ENCODE measurements at places on chromosomes 6 and 20. TPM values are rescaled to one million over a fixed set of nuclear protein-coding genes. Genes with fewer than 3 reads are reported as not detected.

DNA sequence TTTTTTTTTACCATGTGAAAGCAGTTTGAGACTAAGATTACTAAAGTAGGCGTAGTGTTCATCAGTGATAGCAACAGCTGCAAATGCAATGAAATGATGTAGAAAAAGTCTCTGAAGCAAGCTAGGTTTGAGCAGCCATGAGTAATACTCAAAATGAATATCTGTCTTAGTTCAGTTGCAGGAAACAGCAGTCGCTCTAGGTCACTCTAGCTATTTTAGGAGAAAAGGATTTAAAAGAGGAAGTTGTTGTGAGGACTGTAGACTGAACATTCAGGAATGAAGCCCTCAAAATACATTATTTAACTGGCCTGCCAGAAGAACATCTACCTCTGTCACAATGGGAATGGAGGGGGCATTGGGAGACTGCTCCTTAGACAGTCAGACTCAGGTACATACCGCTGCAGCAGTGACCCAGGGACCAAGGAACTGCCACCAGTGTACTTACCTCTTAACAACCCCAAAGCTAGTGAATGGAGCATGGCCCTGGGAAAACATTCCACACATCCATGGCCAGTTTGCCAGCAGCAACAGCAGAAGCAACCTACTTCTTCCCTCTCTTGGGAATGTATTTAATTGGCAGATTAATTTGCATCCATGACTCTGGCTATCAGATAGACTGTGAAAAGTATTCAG is 243.0 kb upstream of the KHDRBS2 start:
- no peak overlapping the region for H3K27ac ChIP-seq
- H3K4me3 ChIP-seq: no peak overlapping the region
- H3K27me3 ChIP-seq: no peaks in the 10 kb centered on the region
- no peak for DNase-seq
- no peaks in the 10 kb centered on the region for H3K36me3 ChIP-seq

- no peaks in the 10 kb centered on the region for H3K4me1 ChIP-seq
- no peak overlapping the region for H3K27ac ChIP-seq
- no peak for DNase-seq
Observed at GRCh38 chr6:111615916-111616612, 10.4 kb upstream of the TRAF3IP2 start.

DNA sequence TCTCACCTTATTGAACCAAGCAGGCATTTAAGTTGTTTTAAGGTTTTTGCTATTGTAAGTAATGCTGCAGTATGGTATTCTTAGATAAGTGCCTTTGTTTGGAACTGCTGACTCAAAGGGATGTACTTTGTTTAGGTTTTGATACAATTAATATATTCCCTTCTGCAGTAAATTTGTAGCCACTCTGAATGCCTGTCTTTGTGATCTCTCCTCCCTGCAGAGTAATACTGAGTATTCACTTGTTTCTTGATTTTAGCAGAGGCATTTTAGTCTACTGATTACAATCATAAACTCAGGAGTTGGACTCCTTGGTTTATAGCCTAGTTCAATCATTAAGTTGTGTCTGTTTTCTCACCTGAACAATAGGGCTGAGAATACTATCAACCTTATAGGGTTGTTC is 13.4 kb downstream of the CDS2 start:
- H3K4me3 ChIP-seq: no peak overlapping the region
- no peaks in the 10 kb centered on the region for H3K4me1 ChIP-seq
- no peaks in the 10 kb centered on the region for H3K36me3 ChIP-seq
- H3K27me3 ChIP-seq: no peaks in the 10 kb centered on the region

DNA sequence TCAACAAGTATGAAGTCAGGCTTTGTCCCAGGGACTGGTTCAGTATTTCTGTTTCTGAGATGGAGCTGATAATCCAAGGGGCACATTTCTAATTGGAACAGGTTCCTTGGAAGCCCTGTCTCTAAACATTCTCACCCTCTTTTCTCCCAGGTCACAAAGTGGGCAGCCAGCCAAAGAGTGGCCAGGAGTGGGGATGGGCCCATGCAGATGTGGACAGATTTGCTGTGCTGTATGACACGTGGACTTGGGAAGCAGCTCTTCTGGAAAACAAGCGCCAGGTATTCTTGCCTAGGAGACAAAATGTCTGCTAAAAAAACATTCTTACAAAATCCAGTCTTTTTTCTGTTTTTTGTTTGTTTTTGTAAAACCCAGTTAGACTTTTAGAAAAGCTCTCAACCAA is 140.2 kb downstream of the CD164 start:
- no peaks in the 10 kb centered on the region for H3K27me3 ChIP-seq
- H3K4me1 ChIP-seq: peaks cover 64% of the 10 kb centered on the region
- H3K4me3 ChIP-seq: 0 out of 2 replicates have a peak overlapping the region, but pooled peaks have one; percentile 12
- no peak for DNase-seq
- H3K36me3 ChIP-seq: no peaks in the 10 kb centered on the region

DNA sequence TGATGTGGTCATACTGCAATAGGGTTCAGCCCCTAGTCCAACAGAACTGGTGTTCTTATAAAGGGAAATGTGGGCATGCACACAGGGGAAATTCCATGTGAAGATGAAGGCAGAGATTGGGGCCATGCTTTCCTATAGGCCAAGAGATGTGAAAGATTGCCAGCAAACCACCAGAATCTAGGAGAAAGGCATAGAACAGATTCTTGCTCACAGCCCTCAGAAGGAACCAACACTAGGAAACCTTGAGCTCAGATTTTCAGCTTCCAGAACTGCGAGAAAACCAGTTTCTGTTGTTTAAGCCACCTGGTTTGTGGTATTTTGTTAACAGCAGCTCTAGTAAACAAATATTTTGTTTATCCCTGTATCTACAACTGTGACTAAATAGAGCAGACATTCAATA is 197.6 kb upstream of the CITED2 start:
- H3K27me3 ChIP-seq: no peaks in the 10 kb centered on the region
- peaks cover 34% of the 10 kb centered on the region for H3K4me1 ChIP-seq
- H3K36me3 ChIP-seq: no peaks in the 10 kb centered on the region
- H3K4me3 ChIP-seq: no peak overlapping the region
- no peak for DNase-seq

GRCh38 chr6:35370124-35370741 is 27.9 kb downstream of the PPARD start:
- no peaks in the 10 kb centered on the region for H3K36me3 ChIP-seq
- peak overlapping the region; percentile 99 for H3K27ac ChIP-seq
- peak; percentile 99 for DNase-seq
- H3K4me1 ChIP-seq: peaks cover 45% of the 10 kb centered on the region
- H3K4me3 ChIP-seq: peak overlapping the region; percentile 56

DNA sequence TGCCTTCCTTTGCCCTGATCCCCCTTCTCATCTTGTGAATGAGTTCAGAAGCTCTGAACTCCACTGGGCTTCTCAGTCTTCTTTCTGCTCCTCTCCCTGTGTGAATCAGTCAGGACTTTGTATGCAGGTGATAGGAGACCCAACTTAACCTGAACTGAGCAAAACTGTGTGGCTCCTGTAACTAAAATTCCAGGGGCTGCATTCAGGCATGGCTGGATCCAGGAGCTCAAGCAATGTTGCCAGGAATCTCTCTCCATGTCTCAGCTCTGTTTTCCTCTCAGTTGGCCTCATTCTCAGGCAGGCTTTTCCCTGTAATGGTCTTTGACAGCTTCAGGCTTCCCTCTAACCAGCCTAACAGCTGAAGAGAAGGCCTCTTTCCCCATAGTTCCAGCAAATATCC is 50.9 kb upstream of the ZNFX1 start:
- H3K4me3 ChIP-seq: no peak overlapping the region
- peaks cover 19% of the 10 kb centered on the region for H3K4me1 ChIP-seq
- no peaks in the 10 kb centered on the region for H3K36me3 ChIP-seq
- H3K27me3 ChIP-seq: peaks cover 39% of the 10 kb centered on the region

GRCh38 chr20:44011251-44011940 is 96.7 kb downstream of the TOX2 start:
- H3K4me1 ChIP-seq: no peaks in the 10 kb centered on the region
- H3K27me3 ChIP-seq: no peaks in the 10 kb centered on the region
- H3K36me3 ChIP-seq: no peaks in the 10 kb centered on the region
- H3K27ac ChIP-seq: no peak overlapping the region
- no peak for DNase-seq

- H3K27ac ChIP-seq: no peak overlapping the region
- DNase-seq: no peak
- H3K4me3 ChIP-seq: no peak overlapping the region
- no peaks in the 10 kb centered on the region for H3K27me3 ChIP-seq
- H3K36me3 ChIP-seq: no peaks in the 10 kb centered on the region
Observed at GRCh38 chr6:3800850-3801591, 48.2 kb upstream of the FAM50B start.

GRCh38 chr6:135250751-135251497 is 69.8 kb downstream of the MYB start:
- H3K27ac ChIP-seq: no peak overlapping the region
- no peak for DNase-seq
- H3K4me1 ChIP-seq: no peaks in the 10 kb centered on the region
- H3K36me3 ChIP-seq: no peaks in the 10 kb centered on the region
- H3K27me3 ChIP-seq: no peaks in the 10 kb centered on the region
- H3K4me3 ChIP-seq: no peak overlapping the region

GRCh38 chr6:107185391-107185970 is 70.2 kb upstream of the BEND3 start:
- no peak overlapping the region for H3K4me3 ChIP-seq
- peak; percentile 12 for DNase-seq
- H3K4me1 ChIP-seq: no peaks in the 10 kb centered on the region
- H3K27me3 ChIP-seq: no peaks in the 10 kb centered on the region
- H3K27ac ChIP-seq: no peak overlapping the region
- H3K36me3 ChIP-seq: no peaks in the 10 kb centered on the region

- no peak for DNase-seq
- H3K36me3 ChIP-seq: no peaks in the 10 kb centered on the region
- no peak overlapping the region for H3K4me3 ChIP-seq
- no peaks in the 10 kb centered on the region for H3K27me3 ChIP-seq
- H3K4me1 ChIP-seq: no peaks in the 10 kb centered on the region
Observed at GRCh38 chr6:161961796-161962195, 687.9 kb upstream of the AGPAT4 start.

DNA sequence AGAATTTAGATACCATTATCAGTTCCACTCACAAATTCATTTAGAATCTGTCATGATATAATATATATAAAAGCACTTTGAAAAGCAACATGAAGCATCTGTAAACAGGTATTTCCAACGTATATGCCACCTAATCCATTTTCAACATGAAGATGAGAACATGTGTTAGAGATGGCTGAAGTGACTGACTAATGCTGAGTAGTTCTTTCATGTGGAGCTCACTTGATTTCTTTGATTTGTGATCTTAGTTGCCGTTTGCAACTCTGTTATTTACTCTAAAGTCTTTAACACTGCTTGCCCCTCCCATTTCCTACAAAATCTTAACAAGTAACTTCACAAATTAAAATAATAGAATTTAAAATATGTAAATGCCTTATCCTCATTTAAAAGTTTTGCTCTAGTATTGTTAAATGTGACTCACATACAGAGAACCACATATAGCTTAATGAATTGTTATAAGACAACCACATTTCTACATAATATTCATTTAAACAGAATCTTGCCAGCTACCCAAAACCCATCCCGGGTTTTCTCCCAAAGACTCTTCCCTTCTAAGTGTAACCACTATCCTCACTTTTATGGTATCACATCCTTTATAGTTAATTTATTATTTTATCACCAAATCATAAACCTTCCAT is 78.3 kb downstream of the ME1 start:
- H3K4me3 ChIP-seq: no peak overlapping the region
- no peaks in the 10 kb centered on the region for H3K4me1 ChIP-seq
- peak; percentile 6 for DNase-seq
- H3K27ac ChIP-seq: no peak overlapping the region
- H3K27me3 ChIP-seq: no peaks in the 10 kb centered on the region

DNA sequence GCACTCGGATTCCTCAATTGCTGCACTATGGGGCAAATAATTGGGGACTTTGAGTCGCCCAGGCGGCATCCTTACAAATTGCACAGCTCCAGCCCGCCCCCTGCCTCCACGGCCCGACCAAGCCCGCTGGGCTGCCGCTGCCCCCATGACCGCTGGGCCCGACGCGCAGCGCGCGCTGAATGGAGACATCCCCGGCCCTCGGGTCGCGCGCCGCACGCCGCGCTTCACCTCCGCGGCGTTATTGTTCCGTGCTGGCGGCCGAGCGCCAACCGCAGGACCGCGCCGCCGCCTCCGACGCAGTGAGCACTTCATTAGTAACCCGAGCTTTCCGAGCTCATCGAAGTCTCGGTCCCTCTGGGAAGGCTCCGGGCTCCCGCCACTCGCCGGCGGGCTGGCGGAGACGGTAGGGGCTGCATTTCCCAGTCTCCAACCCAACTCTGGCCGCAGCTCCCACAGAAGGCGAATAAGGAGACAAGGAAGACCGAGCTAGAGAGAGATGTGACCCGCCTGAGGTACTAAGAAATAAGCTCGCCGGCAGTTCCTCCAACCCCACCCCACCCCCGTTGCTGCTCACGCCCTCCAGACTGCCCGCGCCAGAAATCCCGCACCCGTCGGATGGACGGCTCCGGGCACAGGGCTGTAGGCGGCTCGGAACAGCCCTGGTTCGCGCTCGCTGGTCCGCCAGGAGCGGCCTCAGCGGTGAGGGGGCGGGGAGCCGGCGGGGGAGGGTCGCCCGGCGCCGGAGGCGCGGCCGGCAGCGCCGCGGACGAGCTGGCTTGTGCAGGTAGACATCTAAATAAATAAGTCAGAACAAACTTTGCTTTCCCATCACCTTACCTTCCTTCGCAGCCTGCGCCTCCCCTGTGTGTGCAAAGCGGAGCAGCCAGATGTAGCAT is 703 bp downstream of the EPHA7 start:
- no peaks in the 10 kb centered on the region for H3K36me3 ChIP-seq
- peak; percentile 42 for DNase-seq
- peaks cover 70% of the 10 kb centered on the region for H3K27me3 ChIP-seq
- peaks cover 4% of the 10 kb centered on the region for H3K4me1 ChIP-seq

- peak; percentile 76 for DNase-seq
- H3K4me3 ChIP-seq: no peak overlapping the region
Observed at GRCh38 chr6:15793288-15793687, 130.5 kb upstream of the DTNBP1 start.

GRCh38 chr6:27312146-27312949 is at the start of gene POM121L2:
Gene POM121L2 (minus strand): TSS chr6:27312273. CDS start chr6:27312170, 103 bp downstream.
- H3K4me1 ChIP-seq: no peaks in the 10 kb centered on the region
- H3K27me3 ChIP-seq: peaks cover 31% of the 10 kb centered on the region
- no peaks in the 10 kb centered on the region for H3K36me3 ChIP-seq
- H3K4me3 ChIP-seq: peak within 1 kb of the TSS; percentile 79
- no peak within 1 kb of the TSS for H3K27ac ChIP-seq

GRCh38 chr6:26335231-26335630 is 29.8 kb upstream of the BTN3A2 start:
- no peak for DNase-seq
- no peaks in the 10 kb centered on the region for H3K27me3 ChIP-seq
- no peaks in the 10 kb centered on the region for H3K36me3 ChIP-seq
- H3K27ac ChIP-seq: no peak overlapping the region
- H3K4me3 ChIP-seq: no peak overlapping the region

DNA sequence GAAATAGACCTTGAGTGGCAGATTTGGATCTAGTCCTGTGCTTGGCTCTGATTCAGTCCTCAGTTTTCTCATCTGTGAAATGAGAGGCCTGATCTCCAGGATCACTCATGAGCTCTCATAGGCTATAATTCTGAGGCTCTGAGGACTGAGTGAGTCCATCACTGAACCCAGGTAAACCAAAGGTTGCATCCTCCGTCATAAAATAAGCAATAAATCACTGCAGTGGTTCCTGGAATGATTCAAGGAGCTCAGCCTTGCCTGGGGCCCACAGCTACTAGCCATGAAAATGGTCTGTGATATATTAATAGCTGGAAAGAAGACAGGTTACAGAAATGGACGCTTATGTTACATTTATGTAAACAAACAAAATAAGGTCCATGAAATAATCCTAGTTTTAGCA is 124.8 kb downstream of the MAP3K7 start:
- H3K36me3 ChIP-seq: no peaks in the 10 kb centered on the region
- 0 out of 2 replicates have a peak, but pooled peaks cover 3% of the 10 kb centered on the region for H3K27me3 ChIP-seq

The KCNS1 gene
- total RNA-seq: 0.11 TPM

The MUC22 gene
- not detected for total RNA-seq

The ANKEF1 gene
- 0.22 TPM for total RNA-seq

The HSPA12B gene
- not detected for total RNA-seq

The OLIG3 gene
- total RNA-seq: not detected

The POPDC3 gene
- 45.1 TPM for total RNA-seq

The SLC24A3 gene
- not detected for total RNA-seq

The BTNL2 gene
- not detected for total RNA-seq
